GM12891 (cell line): ENCODE measurements at places on chromosomes 5 and 9.

DNA sequence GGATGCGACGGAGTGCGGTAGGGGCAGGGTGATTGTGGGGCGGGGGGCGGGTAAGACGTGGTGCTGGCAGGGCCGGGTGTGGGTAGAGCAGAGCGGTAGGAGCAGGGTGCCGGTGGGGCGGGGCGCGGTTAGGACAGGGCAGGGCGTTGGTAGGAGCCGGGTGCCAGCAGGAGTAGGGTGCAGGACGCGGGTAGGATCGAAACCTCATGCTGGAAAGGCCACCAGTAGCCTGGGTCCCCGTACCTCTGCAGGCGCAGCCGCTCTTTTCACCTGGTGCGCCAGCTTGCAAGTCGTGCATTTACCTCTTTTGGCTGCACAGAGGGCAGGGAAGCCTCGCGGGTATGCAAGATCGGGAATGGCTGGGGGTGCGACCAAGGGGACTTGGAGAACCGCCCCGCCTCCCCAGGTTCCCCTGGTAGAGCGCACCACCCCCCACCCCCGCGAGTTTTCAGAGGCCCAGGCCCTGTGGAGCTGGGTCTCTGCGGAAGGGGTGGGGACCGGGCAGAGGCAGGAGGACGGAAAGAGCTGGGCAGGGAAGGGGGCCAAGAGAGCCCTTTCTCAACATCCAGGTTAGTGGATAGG is 104.8 kb upstream of the SIMC1 start:
- no peak for DNase-seq

DNA sequence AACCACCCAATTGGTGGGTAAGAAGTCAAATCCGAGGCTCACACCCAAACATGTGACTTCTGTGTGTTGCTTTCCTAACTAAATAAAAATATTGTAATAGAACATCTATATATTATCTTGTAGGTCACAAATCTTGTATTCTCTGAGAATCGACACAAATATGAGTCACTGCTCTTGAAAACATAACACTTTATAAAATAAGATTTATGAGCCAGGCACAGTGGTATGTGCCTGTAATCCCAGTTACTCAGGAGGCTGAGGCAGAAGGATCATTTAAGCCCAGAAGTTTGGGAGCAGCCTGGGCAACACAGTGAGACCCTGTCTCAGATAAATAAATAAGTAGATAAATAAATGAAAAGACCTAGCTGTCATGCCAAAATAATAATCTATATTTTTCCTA is 624.1 kb downstream of the ANXA1 start:
- DNase-seq: no peak

GRCh38 chr9:87263291-87263690 is 234.4 kb upstream of the DAPK1 start:
- no peak for DNase-seq

- DNase-seq: no peak
Observed at GRCh38 chr5:76099286-76099702, 16.1 kb downstream of the SV2C start.

- no peak for DNase-seq
Observed at GRCh38 chr5:81694726-81695125, 56.2 kb downstream of the SSBP2 start.

DNA sequence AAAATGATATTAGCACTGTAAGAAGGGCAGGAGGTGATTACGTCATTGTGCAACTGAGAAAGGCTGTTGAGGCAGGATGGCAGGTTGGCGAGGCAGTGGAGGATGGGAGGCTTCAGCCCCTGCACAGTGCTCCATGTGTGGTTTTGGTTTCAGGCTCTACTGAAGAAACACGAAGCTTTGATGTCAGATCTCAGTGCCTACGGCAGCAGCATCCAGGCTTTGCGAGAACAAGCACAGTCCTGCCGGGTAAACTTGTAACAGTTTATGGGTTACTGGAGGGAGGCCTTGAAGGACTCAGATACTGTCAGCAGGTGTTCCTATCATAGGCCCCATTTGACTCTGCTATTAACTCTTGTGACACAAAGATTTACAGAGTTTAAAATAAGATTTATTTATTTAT is 35.1 kb downstream of the SPTAN1 start:
- no peak for DNase-seq

DNA sequence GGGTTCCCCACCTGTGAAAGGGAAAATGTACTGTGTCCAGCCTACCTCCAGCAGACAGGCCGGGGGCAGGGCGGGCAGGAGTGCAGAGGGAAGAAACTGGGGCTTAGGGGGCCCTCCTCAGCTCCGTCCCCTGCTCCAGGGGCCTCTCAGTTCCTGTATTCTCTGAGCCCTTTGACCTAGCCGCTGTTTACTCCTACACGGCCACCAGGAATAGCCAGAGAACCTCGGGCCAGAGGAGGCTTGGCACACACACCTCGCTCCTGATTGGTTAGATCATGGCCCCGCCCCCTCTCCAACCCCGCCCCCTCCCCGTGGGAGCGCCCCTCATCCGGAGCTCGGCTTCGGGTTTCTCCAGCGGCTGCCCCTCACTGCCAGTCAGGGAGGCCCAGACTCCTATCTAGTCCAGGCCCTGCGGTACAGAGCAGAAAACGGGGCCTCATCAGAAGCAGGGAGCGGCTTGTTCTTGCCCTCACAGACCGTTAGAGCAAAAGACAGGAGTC is 2.2 kb downstream of the ST6GALNAC6 start:
- peak; percentile 65 for DNase-seq
